ENCODE measurements at places on chromosomes 6 and 20.

- DNase-seq = no peak
These were observed 10.2 kb upstream of the LY6G5C start for GRCh38 chr6:31691078-31691463.

GRCh38 chr6:102417368-102417998 is 1024.0 kb downstream of the GRIK2 start:
- no peak for DNase-seq

- no peak for DNase-seq
These were observed 3.9 kb upstream of the SDCBP2 start for GRCh38 chr20:1332749-1333300.

DNA sequence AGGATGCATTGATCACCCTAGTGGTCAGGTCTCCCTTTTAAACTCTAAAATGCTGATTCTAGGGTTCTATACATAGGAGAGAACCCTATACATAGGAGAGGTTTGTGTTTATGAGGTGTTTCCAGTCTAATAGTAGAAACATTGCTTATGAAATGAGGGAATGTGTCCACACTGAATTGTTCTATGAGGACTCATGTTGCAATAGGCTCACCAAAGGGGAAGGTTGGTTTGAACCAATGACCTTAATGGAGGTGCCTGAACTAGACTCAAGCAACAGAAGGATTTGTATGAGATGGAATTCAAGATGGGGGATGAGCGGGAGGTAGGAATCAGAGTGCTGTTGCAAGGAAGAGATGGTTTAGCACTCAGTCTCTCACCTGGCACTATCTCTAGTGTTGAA is 33.5 kb upstream of the UBR2 start:
- no peak for DNase-seq

DNA sequence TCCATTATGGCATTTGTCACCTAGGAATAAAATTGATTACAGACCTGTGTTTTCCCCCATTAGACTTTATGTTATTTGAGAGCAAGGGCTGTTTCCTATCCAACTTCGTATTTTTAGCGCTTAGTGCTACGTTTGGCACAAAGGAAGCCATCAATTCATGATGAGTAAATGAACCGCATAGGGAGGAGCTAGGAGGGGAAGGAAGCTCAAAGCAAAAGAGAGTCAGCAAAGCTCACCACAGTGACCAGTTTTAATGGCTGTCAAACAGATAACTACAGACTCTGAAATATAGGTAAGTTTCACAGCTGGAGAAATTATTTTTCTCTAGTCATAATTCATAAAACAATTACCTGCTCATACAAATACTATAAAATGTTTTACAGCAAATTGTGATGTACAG is 6.9 kb upstream of the SAMD3 start:
- DNase-seq = no peak

- no peak for DNase-seq
These were observed 3.9 kb downstream of the SLC22A2 start for GRCh38 chr6:160254467-160255312.

- DNase-seq = no peak
These were observed 67.2 kb downstream of the UTRN start for GRCh38 chr6:144352331-144352730.

- no peak for DNase-seq
These were observed 50.8 kb downstream of the PSMG4 start for GRCh38 chr6:3309391-3310050.

- DNase-seq = no peak
These were observed 323.3 kb downstream of the CDH4 start for GRCh38 chr20:61575151-61575937.

DNA sequence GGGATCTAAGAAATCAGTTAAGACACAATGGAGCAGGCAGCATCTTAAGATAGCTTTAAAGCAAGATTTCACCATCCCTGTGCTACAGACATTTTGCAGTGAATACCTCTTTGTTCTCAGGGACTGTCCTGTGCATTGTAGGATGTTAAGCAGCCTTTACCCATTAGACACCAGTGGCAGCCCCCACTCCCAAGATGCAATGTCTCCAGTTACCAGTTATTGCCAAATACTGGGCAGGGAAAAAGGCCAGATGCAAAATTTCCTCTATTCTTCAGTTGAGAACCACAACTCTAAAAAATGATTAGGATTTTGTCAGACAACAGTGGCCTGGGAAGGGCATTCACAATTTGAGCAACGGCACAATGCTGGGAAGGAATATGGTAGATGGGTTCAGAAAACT is 6.1 kb downstream of the FBXO5 start:
- DNase-seq = no peak

DNA sequence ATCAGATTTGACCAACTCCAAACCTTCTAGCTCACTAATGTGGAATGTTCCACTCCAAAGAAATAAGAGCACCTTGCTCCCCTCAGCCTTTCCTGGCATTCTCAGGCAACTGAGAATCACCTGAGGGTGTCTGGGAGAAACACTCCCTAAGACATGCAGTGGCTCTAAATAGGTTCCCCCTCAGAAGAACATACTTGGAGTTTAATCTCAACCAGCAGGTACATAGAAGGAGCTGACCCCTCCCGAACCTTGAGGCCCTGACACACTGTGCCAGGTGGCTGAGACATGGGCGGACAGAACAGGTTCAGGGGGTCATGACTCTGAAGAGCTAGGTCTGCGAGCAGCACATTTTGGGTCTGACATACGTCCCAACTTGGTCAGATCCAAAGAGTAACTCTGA is 107.6 kb upstream of the MAP3K4 start:
- DNase-seq = no peak

GRCh38 chr20:16069389-16070010 is 503.7 kb downstream of the KIF16B start:
- DNase-seq = no peak

GRCh38 chr6:143612186-143612585 is 65.6 kb upstream of the PHACTR2 start:
- no peak for DNase-seq

DNA sequence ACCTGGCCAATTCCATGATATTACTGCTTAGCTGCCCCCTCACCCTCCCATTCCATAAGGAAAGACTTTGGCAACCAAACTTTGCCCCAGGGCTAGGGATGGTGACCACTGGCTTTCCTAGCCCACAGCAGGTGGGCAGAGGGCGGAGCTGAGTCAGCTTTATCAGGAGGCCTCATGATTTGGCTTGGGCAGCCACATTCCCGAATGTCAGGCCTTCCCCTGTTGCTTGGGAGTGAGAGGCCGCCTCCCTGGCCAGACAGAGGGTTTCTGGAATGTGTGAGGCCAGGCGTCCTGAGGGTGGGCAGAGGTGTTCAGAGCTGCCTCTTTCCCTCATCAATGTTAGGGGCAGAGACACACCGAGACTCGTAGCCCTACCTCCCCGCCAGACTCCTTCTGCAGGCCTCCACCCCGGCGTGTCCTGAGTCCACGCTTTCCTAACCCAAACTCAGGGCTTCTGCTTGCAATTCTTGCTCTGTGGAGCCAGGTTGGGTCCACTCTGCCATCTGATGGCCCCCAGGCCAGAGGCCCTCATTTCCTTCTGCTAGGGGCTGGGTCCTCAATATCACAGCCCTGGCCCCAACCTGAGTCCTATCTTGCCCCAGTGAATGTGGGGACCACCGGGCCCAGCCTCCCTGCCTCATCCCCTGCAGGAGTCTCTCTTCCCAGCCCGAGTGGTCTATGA is 19.3 kb downstream of the UQCC2 start:
- DNase-seq = no peak

DNA sequence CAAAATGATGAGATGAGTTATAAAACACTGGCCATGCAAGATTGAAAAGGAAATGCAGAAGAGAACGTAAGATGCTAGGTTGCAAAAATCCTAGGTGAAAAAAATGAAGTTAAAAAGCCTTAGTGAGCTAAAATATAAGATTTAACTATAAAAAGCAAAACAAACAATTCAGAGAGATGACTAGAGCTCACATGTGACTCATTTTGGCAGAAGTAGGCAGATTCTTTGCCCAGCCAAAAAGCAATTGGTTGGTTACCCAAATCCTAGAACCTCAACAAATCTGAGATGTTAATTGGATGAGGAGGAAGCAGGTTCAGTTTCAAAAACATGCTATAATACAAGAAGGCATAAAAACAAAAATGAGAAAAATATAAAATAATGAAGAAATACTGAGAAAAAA is 249.1 kb downstream of the OGFRL1 start:
- DNase-seq = no peak
